ENCODE measurements at places on chromosomes 6 and 20.

DNA sequence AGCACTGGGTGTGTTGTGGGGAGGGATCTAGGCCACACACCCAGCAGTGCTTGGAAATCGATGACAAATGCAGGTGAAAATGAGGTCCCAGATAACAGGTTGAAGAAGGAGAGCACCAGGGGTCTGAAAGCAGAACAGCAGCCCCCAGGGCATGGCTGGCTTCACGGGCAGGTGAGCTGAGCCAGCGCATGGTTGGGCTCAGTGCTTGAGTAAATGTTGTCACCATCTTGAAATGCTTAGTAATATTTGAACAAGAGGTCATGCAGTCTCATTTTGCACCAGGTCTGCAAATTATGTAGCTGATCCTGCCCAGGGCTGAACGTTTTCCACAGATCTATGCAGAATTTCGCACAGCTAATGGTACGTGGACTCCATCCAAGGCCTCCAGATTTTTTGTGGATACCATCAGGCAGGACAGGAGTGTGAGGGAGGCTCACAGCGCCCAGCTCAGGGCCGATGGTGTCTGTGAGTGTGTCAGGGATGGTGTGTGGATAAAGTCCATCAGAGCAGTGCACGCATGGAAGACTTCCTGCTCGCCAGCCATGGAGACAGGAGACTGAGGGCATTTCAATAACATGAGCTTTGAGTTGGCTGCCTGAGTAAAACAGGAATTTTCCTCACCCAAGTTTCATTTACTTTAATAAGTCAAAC lies 53.1 kb upstream of the SNX9 start:
- DNase-seq = no peak

DNA sequence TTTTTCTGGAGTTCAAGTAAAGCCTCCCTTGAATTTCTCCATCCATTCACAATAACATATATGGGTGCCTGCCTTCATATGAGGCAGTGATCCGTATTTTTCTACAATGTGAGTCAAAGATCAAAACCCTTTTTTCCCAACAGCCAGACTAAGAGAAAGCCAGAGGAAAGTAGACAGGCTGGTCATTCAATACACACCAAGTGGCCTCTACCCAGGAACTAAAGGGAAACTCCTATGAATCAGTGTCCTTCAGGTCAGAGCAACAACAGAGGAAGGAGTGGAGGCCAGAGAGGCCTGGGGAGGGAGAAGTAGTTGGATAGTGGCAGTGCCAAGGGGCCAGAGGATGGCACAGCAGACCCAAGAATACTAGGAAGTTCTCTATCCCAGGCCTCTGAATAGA lies 23.8 kb downstream of the SIM1 start:
- DNase-seq = no peak

DNA sequence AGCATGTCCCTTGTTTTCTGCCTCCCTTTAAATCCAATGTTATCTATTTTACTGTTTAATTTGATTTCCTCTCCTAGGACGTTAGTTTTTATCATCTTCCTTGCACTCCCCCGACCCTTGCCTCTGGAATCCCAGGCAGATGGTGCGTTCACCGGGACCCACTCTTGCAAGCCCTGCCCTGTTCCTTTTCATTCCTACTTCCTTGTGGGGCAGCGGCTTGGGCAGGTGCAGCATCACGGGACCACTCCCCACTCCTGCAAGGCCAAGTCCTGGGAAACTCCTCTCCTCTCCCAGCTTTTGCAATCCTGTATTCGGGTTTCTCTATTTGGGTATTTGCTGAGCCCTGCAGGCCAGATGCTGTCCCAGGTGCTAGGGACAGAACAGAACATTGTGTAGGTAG lies 5.8 kb upstream of the CDH4 start:
- no peak for DNase-seq

DNA sequence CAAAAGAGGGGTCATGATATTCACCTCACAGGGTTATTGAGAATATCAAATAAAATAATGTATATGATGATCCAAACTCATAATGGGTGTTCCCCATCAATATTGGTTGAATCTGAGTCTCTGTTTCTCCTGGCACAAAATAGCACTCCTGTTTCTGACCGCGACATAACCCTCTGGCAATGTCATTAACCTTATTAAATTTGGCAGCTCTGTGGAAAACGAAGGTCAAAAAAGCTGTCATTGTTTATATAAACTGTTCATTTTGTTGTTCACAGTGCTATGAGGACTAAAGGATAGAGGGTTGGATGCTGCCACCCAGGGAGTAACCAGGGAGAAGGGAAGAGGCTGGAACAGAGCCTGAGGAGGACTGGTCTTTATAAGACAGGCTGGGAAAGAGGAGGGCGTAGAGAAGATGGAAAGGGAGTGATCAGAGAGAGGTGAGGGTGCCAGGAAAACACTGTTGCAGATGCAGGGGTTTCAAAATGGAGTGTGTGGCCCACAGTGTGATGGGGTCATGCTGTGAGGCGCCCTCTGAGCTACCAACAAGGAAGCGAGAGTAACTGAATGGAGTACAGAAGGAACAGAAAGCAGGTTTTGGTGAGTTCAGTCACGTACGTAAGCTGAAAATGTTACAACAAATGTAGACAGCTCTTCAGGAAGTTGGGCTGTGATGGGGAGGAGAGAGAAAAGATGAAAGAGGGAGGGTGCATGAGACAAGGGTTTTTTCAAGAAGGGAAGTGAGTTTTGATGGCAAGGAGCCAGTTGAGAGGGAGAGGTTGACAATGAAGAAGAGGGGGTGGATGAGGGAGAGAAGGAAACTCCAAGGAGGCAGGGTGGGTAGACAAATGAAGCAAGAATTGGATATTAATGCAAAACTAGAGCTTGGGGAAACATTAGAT lies 251.6 kb upstream of the TAB2 start:
- DNase-seq = no peak

GRCh38 chr6:166203003-166203640 lies 35.5 kb upstream of the TBXT start:
- DNase-seq = no peak

- DNase-seq = peak; percentile 50
These were observed at the start of gene ECHDC1 for GRCh38 chr6:127342946-127343808. ECHDC1 (minus strand) TSS chr6:127343609; CDS start chr6:127331028, 12,581 bp downstream.

GRCh38 chr6:168804331-168804730 lies 363.3 kb downstream of the SMOC2 start:
- DNase-seq = no peak

- DNase-seq = no peak
These were observed 49.5 kb downstream of the KDM1B start for GRCh38 chr6:18204691-18205090.

DNA sequence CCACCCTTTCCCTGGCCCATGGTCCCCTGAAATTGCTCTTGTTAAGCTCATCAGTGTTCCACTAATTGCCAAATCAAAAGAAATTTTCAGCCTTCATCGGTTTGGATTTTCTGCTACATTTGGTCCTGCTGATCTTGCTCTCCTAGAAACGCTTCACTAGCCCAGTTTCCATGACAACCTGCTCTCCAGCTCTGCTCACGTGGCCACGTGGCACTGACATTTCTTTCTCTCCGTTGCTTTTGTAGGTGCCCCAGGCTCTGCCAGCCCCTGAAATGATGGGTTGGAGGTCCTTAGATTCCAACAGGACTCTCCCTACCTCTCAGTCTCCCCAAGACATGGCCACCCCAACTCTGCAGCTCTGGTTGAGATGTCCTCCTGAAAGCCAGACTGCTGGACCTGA lies 45.8 kb upstream of the NNAT start:
- DNase-seq = no peak

DNA sequence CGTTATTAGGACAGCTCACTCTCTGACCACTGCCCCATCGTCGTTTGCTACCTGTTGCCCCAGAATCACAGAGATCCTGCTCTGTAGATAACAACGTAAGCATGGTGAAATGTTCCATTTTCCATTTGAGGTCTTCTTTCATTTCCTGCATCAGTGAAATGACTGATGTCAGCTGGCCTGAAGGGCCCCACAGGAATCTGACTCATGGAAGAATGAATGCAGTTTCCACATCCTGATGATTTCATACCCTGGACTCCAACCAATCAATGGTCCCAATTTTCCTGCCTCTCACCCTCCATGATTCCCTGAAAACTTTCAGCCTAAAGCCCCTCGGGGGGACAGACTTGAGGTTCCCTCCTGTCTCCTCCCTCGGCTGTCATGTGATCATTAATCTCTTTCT lies 394.4 kb upstream of the CDH4 start:
- DNase-seq = no peak

DNA sequence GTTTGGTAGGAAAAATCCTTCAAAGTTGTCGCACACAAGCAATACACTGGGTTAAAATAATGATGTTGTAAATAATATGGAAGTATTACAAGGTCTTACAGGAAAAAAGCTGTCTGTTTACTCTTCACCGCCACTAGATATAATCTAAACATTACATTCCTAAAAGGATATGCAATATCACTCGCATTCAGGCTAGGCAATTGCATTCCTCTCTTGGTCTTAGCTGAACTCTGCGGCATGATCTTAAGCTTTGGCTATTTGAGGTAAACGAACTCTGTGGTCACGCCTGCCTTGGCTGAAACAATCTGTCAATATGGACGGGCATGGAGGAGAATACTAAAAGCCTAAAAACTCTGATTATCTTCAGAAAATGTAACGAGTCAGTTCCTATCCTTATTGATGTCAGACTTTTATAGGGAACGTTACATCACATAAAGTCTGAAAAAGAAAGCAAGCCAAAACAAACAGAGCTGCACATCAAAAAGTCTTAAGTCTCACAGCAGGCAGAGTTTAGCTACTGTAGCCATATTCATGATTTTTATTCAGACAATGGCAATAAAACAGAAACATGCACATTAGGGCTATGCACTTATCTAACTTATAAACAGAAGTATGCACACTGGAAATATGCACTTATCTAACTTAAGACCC lies 30.8 kb upstream of the FILIP1 start:
- no peak for DNase-seq

All from activated CD8-positive, alpha-beta memory T cell treated with anti-CD3 and anti-CD28 coated beads for 4 hours (primary cell).